ENCODE measurements at places on chromosomes 2 and 18. TPM values are rescaled to one million over a fixed set of nuclear protein-coding genes. Genes with fewer than 3 reads are reported as not detected.

- H3K4me3 ChIP-seq = no peak overlapping the region
- no peak for DNase-seq
- no peaks in the 10 kb centered on the region for H3K4me1 ChIP-seq
- H3K36me3 ChIP-seq = no peaks in the 10 kb centered on the region
These were observed 329.4 kb upstream of the RAB12 start for GRCh38 chr18:8279781-8280330.

DNA sequence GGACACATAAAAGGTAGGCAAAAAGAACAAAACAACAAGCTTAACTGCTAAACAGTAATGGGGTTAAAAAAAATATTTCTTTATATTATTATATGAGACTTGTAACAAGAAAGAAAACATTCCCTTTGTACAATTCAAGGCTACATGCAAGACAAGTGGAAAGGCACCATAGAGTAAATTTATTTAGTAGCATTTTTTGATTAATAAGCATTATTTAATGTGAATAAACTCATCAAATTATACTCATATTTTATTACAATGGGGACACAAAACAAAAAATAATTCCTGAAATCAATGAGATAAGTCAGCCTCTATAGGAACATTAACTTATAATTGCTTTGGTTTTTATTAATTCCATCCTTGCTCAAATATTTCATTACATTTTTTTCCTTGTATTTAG, 809.2 kb downstream of the ERBB4 start:
- DNase-seq = no peak
- H3K36me3 ChIP-seq = no peaks in the 10 kb centered on the region
- H3K27ac ChIP-seq = no peak overlapping the region
- no peak overlapping the region for H3K4me3 ChIP-seq
- no peaks in the 10 kb centered on the region for H3K27me3 ChIP-seq
- no peaks in the 10 kb centered on the region for H3K4me1 ChIP-seq

DNA sequence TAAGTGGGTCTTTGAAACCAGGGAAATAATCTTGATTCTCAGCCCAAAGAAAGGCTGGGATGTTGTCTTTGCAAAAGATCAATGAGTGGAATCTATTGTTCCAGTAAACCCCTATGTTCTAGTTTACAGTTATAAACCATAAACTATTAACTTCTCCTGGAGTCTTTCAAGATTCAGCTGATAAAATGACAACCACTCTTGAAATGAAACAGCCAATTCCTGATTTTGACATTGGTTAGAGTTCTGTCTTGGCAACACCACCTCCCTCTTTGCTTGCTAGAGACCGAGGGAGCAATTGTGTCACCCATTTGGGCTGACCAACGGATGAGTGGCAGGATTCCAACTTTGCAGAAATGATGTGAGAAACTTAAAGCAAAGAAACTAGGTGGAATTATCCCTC, 746.9 kb downstream of the SLC4A3 start:
- no peak overlapping the region for H3K27ac ChIP-seq
- H3K4me3 ChIP-seq = no peak overlapping the region
- H3K36me3 ChIP-seq = no peaks in the 10 kb centered on the region
- no peaks in the 10 kb centered on the region for H3K27me3 ChIP-seq
- no peaks in the 10 kb centered on the region for H3K4me1 ChIP-seq

DNA sequence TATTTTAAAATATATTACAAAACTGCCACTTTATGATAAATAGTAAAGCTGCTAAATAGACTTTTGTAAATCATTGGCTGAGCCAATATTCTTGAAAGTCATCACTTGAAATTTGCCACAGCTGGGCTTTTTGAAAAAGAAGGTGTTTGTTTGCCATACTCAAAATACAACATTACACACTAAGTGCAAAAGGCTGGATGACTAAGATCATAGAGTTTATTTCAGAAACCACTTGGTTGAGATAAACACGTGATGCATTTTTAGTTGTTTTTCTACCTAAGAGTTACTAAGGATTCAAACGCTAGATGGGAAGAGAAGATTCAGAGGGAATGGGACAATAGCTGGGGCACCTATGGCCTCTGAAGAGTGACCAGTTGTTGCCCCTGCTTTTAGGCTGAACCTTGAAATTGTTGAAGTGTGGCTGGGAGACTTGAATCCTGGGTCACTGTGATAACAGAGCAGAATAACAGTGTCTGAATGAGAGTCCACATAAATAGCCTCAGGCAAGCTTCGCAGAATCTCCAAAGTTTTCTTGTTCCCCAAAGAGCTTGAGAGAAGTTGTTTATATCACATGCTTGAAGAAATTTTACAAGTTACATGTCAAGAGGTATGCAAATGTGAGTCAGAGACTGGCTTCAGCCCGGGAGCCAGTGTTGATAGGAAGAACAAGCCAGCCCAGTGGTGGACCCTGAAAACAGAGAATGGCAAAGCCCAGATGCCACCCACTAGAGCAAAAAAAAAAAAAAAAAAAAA, 409.8 kb downstream of the GPD2 start:
- DNase-seq = no peak
- H3K27ac ChIP-seq = no peak overlapping the region
- no peak overlapping the region for H3K4me3 ChIP-seq
- no peaks in the 10 kb centered on the region for H3K36me3 ChIP-seq
- H3K4me1 ChIP-seq = no peaks in the 10 kb centered on the region

DNA sequence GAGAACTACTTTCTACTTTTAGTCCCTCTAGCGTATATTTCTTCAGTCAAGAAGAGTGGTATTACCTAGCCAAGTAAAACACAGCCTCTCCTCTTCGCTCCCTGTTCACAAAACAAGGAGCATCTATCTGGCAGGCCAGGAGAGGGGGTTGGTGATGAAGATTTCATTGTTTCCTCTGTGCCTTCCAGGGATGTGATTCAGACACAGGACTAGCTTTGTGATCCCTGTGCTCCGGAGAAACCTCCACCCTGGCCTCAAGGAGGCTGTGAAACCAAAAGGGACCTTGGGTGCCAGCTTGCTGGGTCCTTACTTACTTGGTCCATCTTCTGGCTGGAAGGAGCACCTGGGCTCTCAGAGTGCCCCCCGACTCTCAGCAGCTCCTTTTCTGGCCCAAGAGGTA, 5.7 kb downstream of the RHOB start:
- peaks cover 4% of the 10 kb centered on the region for H3K4me1 ChIP-seq
- H3K27ac ChIP-seq = peak overlapping the region; percentile 97
- no peak overlapping the region for H3K4me3 ChIP-seq
- no peaks in the 10 kb centered on the region for H3K27me3 ChIP-seq
- DNase-seq = no peak

GRCh38 chr18:72555968-72556367, 11.8 kb upstream of the CBLN2 start:
- peaks cover 5% of the 10 kb centered on the region for H3K27me3 ChIP-seq
- DNase-seq = no peak
- no peak overlapping the region for H3K4me3 ChIP-seq
- no peaks in the 10 kb centered on the region for H3K36me3 ChIP-seq
- no peak overlapping the region for H3K27ac ChIP-seq

The AKAIN1 gene
- total RNA-seq = not detected
